Fibroblast of skin of scalp (primary cell): ENCODE measurements at places on chromosomes 2 and 18.

DNA sequence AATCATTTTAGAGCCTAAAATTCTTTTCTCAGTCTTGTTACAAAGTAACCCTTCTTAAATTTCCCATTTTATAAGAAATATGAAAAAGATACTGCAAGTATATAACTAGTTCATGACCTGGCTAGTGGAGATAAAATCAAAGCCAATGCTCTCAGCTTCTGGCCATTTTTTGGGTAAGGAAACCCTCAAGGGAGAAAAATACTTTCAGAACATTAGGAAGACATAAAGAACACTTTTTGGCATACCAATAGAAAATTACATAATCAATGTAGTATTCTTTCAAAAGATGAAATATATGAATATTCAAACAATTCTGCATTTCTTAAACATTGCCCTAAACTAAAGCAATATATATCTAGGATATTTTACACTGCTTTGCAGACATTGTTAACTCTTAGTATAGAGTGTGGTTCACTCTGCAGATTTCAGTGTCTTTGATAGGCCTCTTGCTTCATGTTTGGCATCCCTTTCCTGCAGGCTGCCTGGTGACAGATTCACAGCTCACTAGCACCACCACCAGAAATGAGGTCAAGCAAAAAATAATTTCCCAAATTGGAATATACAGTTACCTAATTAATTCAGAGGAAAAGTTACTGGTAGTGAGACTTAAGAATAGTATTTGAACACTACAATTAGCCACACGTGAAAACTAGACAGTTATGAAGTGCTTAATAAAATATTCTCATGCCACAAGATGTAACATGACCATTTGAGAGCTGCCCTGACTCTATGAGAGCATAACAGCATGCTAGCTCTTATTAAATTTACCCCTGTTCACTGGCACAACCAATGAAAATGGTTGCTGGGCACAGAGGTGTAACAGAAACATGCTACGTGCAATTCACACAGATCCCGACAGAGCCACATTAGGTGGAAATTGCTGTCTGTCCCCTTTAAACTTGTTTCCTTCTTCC is 36.0 kb downstream of the PAIP2B start:
- peak; percentile 18 for DNase-seq

DNA sequence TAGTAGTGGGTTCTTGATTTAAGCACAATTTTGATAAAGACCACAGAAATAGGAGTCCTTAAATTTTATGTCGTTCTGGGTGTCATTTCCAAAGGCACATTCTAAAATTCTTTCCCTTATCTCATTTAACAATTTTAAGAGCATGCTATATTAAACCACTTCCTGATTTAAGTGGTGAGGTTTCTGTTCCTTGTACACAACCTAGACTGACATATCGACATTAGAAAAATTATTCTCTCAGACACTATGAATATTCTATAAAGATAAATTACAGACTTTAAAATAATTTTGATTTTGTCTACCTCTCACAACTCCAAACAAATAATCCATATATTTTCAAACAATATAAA is 923.8 kb downstream of the LRP1B start:
- no peak for DNase-seq

DNA sequence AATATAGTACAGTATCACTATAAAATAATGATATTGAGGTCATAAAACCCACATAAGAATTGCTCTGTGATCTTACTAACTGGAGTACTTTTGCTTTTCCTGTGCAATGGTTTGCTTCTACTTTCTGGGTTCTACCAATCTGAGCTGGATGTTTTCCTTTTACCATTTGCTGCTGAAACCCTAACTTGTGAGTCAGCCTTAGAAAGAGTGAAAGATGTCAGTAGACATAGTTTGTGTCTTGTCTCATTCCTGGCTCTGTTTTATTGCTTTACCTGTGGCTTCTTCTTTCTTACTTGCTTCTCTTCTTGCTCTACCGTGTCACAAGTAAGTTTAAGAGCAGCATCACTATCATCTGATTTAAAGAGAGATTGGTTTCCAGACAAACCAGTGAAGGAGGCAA is 61.0 kb downstream of the MBD2 start:
- DNase-seq, result no peak

DNA sequence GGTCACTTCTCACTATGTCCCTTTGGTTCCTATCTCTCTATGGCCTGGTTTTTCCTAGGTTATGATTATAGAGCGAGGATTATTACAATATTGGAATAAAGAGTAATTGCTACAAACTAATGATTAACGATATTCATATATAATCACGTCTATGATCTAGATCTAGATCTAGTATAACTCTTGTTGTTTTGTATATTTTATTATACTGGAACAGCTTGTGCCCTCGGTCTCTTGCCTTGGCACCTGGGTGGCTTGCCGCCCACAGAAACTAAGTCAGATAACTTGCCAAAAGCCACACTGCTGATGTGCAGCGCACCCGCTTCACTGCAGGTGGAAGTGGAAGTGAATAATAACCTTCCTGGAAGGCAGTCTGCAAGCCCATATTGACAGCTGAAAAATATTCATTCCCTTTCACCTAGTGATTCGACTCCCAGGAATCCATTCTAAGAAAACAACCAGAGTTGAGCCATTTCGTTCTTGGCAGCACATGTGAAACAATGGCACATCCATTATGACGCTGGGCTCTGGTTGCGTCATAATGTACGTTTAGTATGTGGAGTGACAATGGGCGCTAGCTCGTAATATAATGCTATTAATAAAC is 725 bp upstream of the ANKRD53 start:
- peak; percentile 66 for DNase-seq

DNA sequence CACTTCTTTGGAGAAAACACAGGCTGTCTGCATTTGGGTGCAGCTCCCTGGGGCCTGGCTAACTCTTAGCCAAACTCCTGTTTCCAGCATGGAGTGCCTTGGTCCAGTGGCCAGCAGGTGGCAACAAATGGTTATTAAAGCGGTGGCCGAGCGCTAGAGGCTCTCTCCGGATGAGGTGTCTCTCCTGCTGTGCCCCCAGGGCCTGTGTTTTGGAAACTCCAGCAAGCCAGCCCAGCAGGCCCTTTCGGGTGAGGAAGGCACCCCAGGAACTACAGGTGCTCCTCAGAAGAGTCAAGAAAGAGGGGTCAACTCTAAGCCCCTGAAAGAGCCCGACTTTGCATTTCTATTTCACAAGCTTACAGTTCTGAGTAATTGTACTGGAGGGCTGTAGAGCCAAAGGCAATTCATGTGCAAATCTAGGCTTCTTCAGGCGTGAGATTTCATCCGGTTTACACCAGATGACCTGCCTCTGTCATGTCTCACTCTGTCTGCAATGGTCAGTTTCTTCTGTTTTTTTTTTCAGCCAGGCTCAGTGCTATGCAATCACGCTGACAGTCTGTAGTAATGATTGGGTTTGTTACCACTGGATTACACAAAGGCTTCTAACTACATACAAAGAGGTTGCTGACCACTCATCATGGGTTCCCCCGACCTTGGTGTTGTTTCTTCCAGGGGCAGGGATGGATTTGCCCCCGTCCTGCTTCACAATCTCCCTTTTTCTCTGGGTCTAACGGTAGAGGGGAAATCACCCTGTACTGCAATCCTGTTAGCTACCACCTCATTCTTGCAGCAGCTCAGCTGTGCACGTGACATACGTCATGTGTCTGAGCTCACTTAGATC is 7.6 kb upstream of the CHRNA1 start:
- DNase-seq, result peak; percentile 84

DNA sequence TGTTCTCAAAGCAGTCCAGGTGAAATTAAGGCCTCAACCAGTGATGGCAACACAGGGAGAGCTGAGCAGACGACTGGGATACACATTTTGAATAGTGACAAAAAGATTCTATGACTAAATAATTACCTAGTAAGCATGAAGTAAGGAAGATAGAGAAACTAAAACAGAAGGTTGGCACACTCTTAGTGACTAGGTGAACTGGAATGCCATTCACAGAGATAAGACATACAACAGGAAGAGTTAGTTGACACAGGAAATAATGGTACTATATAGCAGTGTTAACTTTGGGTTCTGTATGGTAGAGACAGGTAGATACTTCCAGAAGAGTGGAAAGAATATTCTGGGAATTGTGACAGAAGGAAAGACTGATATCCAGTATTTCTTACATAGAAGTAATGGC is 181.8 kb upstream of the NT5C1B start:
- DNase-seq, result no peak

DNA sequence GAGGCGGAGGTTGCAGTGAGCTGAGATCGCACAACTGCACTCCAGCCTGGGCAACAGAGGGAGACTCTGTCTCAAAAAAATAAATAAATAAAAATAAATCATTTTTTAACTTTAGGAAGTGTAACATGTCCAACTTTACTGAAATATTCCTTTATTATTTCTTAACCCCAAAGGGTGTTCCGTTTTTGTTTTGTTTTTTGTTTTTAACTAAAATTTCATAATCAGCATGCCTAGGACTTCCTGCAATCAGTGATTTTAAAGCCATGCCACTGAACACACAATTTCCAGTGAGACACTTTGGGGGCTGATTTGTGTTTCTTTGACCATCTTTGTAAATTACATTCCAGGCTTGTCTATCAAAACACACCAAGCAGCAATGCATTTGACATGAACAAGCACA is 7.1 kb downstream of the CATIP start:
- no peak for DNase-seq

GRCh38 chr2:96987301-96987909 is 1.0 kb upstream of the FAM178B start:
- DNase-seq, result no peak

DNA sequence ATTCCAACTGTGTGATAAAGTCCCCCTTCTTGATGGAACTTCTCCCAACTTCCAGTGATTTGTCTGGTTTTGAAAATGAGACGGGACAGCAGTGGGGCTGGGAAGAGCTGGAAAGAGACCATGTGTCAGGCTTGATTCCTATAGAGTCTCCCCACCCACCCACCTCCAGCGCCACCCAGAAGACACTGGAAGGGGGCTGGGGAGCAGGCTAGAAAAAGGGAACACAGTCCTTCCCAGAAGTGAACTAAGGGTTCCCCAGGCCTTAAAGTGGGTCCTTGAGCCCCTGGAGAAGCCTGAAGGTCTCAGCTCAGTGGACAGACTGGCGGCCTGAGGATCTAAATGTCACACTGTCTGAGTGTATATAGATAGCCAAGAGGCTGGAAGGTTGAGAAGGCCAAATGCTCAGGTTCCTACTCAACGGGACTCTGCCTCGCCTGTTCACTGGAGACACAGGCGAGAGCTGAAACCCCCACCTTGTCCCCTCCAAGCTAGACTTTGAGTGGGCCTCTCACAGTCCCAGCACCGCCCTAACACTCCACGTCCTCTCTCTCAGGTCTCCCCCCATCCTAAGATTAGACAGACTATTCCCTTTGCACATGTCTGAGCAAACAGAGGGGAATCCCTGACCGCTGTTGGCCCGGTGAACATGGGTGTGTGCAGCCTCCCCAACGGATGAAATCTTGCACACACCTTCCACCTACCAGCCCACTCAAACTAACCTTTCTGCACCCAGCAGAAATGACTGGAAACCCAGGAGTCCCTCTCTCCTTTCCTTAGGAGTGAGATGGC is 1.6 kb downstream of the PKDCC start:
- no peak for DNase-seq

DNA sequence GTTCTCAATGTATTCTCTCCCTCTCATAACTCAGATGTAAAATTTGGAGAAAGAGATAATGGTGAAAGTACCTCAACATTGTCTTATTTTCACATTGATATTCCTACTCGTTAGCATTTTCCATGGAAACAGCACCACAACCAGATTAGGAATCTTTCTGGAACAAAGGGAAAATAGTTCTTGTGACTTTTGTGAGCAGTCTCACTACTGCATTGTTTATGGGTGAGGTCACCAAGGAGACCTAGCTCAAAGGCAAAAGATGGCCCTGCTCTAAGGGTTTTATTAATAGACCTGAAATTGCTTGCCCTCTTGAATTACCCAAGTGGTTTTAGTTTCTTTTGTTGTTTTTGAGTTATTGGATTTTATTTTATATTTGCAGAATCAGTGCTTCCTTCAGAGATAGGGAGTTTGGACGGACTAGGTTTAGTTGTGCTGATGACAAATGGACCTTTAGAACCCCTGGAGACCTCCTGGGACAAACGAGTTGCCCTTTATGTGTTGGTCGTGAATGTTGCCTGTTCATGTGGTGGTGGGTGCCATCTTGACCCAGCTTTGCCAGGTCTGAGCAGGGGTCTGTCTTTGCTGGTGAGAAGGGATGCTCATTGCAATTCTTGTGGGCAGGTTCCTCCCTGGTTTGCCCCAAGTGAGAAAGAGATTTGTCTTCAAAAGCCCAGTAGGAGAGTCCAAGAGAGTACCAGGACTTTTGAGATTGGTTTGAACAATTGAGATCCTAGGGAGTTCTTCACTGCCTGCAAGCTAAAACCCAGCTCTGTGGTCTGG is 58.1 kb downstream of the INPP4A start:
- peak; percentile 40 for DNase-seq

DNA sequence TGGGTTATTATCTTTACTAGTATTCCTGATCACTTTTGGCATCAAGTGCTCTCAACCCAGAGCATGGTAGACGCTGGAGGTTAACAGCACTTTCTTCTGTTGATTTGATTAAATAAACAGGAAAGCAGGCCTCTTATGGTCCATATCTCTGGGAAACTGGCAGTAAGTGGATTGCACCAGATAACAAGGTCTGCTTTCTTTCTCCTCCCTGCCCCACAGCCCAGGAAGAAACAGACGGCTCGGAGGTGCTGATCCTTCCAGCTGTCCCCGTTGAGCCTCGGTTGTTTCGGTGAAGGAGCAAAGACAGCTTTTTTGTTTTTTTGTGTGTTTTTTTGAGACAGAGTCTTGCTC is 100.8 kb upstream of the KCTD1 start:
- no peak for DNase-seq

DNA sequence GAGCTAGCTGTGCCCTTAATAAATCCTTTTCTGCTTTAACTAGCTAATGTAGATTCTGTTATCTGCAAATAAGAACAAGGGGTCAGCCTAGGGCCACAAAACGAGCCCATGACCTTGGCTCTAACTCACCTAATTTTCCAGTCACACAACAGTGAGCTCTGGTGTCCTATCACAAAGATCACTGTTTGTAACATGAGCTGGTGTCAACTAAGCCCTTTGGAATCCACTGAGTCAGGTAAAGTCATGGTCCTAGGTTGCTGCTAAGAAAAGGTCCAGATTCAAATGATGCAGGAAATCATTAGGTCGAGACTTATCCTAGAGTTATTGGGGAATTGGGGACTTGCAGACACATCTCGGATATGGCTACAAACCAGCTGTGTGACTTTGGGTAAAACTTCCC is 49.9 kb downstream of the ST8SIA5 start:
- no peak for DNase-seq

DNA sequence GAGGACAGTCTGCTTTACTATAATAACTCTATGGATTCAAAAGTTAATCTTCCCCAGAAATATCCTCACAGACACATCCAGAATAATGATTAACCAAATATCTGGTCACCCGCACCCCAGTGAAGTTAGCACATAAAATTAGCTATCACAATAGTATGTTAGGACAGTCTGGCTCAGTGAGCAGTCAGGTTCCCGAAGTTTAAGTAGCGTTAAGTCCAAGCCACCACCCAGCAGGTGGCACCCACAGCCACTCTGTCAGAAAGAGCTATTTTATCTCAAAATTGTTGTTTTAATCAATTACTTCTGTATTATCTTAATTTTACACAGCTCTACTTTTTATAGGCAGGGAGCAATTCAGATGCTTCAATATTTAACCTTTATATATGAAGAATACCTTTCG is 537.5 kb downstream of the MBD2 start:
- DNase-seq, result no peak

- DNase-seq, result no peak
These were observed 66.4 kb upstream of the CCBE1 start for GRCh38 chr18:59763541-59764136.

GRCh38 chr2:172600557-172601008 is 44.7 kb downstream of the PDK1 start:
- no peak for DNase-seq

GRCh38 chr2:118123561-118124232 is 35.4 kb downstream of the INSIG2 start:
- peak; percentile 84 for DNase-seq

GRCh38 chr2:241904791-241905710 is 35.5 kb downstream of the RTP5 start:
- no peak for DNase-seq
